CD4-positive, alpha-beta T cell treated with Interleukin-6 for 4 hours (primary cell): ENCODE measurements at places on chromosomes 12 and 14.

GRCh38 chr14:89409961-89410360, 7.1 kb downstream of the FOXN3 start:
- DNase-seq = no peak

DNA sequence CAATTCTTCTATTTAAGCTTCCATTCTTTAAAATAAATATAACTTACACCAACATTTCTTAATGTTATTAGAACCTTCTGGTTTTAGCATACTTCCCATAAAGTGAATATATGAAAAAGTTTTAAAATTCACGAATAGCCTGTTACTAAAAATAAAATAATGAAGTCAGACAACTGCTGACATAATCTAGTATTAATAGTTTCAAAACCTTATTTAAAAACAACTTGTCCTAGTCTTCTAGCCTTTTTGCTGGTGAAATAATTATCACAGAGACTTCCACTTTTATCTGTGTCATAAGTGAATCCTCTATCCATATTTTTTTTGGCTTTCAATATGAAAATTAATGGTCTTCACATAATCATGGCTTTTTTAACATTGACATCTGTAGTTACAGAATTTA, 93.8 kb upstream of the MON2 start:
- DNase-seq = no peak

GRCh38 chr14:50762001-50762930, 68.7 kb downstream of the NIN start:
- DNase-seq = no peak

DNA sequence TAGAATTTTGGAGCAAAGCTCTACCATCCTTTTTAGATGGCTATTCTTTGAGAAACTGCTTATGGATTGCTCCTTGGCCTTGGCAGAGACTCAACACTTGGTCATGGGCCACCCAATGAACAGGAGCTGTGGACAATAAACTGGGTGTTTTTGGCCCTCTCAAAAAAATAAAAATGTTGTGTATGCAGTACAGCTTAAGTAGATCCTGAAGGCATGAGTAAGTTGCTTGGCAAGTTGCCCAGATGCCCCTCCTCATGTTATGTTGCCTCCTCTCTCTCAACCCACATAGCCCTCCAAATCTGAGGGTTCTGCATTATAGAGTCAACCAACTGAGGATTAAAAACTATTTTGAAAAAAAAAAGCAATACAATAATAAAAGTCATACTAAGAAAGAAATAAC, 124.9 kb downstream of the ATP23 start:
- no peak for DNase-seq

DNA sequence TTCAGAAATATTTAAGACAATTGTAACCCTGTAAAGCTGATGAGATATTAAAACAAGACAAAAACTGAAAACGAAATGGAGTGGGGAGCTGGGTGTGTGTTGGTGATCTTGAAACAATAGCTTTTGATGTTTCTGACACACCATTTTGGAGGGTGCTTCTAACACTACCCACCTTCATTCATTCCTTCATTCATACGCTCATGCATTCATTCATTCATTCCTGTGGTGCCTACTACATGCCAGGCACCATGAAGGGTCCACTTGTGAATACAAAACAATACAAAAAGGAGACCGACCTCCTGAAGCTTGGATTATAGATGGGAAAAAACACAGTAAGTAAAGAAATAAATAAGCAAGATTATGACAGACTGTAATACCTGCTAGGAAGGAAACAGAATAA, 60.5 kb downstream of the FOXN3 start:
- no peak for DNase-seq

GRCh38 chr14:29759521-29760340, 167.9 kb downstream of the PRKD1 start:
- no peak for DNase-seq

DNA sequence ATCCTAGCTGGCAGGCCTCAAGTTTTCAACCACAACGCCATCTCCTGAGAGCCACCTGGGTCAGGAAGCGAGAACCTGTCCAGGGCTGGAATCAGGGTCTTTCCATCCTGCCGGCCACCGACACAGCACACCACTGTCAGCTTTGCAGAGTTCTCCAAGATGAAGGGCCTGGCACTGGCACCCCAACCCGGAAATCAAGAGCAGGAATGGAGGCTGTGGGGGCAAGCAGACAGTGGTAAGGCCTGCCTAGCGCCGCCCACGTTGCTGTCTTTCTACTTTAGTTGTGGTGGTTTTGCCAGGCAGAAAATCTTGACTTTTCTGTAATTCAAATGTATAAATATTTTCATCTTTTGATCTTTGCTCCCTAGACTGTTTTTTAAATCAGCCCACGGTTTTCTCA, 90.7 kb downstream of the ITPK1 start:
- peak; percentile 8 for DNase-seq

GRCh38 chr14:104572668-104573067, 6.9 kb upstream of the C14orf180 start:
- no peak for DNase-seq

DNA sequence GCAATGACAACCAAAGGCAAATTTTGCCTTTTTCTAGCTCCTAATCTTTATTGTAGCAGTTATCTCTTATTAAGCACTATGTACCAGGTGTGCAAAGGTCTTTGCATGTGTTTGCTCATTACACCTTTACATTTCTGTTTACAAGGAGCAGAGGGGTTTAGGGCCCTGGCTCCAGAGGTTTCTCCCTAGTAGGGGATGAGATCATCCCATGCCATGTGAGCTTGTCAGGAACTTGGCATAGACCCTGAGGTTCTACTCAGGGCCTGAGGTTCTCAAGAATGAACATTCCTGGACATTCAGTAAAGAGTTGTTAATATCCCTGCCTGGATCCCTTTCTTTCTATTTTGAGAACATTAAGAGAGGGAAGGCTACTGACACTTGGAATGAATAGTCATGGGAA, 292.0 kb downstream of the RPAP3 start:
- no peak for DNase-seq
